ENCODE measurements at places on chromosomes 1 and 21. TPM values are rescaled to one million over a fixed set of nuclear protein-coding genes. Genes with fewer than 3 reads are reported as not detected.
A peak's percentile ranks its signal among the peaks of the same experiment; 100 is the strongest.

The PHGDH gene
- polyA plus RNA-seq = 3.0 TPM

The GBP4 gene
- 10.4 TPM for polyA plus RNA-seq

The KLHDC8A gene
- polyA plus RNA-seq = not detected

The NMNAT2 gene
- 0.53 TPM for polyA plus RNA-seq

The NCSTN gene
- 47.9 TPM for polyA plus RNA-seq

The CATSPERE gene
- polyA plus RNA-seq = 0.11 TPM

The ESRRG gene
- 13.3 TPM for polyA plus RNA-seq

The KMO gene
- polyA plus RNA-seq = 0.15 TPM

The SLAMF1 gene
- 0.21 TPM for polyA plus RNA-seq

DNA sequence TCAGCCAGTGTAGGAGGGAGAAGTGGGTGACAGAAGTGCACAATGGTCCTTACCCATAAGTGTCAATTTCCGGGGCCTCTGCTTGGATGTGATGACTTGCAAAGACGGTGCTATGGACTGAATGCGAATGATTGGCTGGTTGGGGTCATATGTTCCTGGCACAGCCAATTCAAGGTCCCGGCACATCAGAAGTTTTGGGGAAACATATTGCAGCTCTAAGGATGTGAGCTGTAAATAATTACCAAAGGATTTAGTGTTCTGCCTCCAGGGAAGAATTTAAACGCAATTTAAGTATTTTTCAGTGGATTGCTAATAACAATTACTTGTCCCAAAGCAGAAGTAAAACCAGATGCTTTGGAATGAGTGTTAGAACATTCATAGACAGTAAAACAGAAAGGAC lies 26.9 kb upstream of the EXOSC10 start:
- H3K4me3 ChIP-seq = no peak overlapping the region
- H3K27me3 ChIP-seq = no peaks in the 10 kb centered on the region
- peaks cover under 1% of the 10 kb centered on the region for H3K4me1 ChIP-seq

- no peaks in the 10 kb centered on the region for H3K27me3 ChIP-seq
- no peak for DNase-seq
- H3K36me3 ChIP-seq = no peaks in the 10 kb centered on the region
- H3K4me1 ChIP-seq = no peaks in the 10 kb centered on the region
- H3K27ac ChIP-seq = no peak overlapping the region
These were observed 82.3 kb downstream of the CYYR1 start for GRCh38 chr21:26490771-26491170.

- H3K36me3 ChIP-seq = no peaks in the 10 kb centered on the region
- H3K4me1 ChIP-seq = no peaks in the 10 kb centered on the region
- peak; percentile 34 for DNase-seq
- H3K4me3 ChIP-seq = no peak overlapping the region
These were observed 1.1 kb upstream of the DIO1 start for GRCh38 chr1:53892911-53893310.

DNA sequence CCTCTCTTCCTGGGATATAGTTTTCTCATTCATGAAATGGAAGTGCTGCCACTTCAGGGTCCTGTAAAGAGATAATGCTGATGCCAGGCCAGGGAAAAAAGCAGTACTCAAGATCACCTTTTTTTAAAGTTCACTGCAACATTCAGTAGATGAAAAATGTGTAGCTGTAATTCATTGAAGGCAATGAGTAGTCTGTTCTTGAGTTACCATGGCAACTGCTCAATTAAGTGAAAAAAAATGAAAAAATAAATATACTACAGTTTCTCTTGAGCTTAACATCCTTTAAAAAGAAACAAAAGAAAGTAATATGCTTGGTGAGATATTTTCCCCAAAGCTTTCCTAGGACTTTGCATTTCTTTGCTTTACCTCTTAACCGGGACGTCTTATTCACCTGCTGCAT lies 183.3 kb downstream of the AK5 start:
- no peaks in the 10 kb centered on the region for H3K4me1 ChIP-seq
- no peak overlapping the region for H3K27ac ChIP-seq

DNA sequence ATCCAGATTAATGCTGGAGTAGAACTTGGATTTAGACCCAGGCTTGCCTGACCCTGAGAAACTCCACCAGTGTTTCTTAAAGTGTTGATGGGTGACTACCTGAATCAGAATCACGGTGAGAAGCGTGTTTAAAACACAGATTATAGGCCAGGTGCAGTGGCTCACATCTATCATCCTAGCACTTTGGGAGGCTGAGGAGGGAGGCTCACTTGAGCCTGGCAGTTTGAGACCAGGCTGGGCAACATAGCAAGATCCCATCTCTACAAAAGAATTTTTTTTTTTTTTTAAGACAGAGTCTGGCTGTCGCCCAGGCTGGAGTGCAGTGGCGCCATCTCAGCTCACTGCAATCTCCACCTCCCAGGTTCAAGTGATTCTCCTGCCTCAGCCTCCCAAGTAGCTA lies 56.3 kb upstream of the TENT5B start:
- H3K4me1 ChIP-seq = no peaks in the 10 kb centered on the region
- no peak for DNase-seq
- H3K4me3 ChIP-seq = no peak overlapping the region
- H3K27me3 ChIP-seq = no peaks in the 10 kb centered on the region
- no peak overlapping the region for H3K27ac ChIP-seq
- H3K36me3 ChIP-seq = no peaks in the 10 kb centered on the region

GRCh38 chr1:202158810-202159533 lies 1.4 kb downstream of the PTPN7 start:
- H3K36me3 ChIP-seq = no peaks in the 10 kb centered on the region
- no peaks in the 10 kb centered on the region for H3K4me1 ChIP-seq
- DNase-seq = no peak
- no peaks in the 10 kb centered on the region for H3K27me3 ChIP-seq

DNA sequence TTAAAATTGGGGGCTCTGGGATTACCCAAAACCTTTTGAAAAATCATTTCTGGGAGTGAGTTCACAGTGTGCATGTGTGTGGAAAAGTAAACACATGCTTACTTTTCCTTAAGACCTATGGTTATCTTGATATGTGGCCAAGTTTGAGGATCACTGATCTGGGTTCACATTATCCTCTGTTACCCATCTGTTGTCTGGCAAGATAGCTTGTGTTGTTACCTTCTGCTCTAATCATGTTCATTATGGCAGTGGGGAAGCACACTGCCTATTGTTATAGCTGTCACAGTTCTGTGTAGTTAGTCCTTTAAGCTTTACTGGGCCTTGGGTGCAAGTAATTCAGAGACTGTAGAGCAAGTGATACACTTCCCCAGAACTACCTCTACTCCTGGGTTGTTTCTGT lies 5.0 kb downstream of the CTBS start:
- H3K4me1 ChIP-seq = peaks cover 18% of the 10 kb centered on the region
- DNase-seq = no peak
- no peak overlapping the region for H3K27ac ChIP-seq
- no peak overlapping the region for H3K4me3 ChIP-seq
